ENCODE measurements at places on chromosomes 2 and 18.

DNA sequence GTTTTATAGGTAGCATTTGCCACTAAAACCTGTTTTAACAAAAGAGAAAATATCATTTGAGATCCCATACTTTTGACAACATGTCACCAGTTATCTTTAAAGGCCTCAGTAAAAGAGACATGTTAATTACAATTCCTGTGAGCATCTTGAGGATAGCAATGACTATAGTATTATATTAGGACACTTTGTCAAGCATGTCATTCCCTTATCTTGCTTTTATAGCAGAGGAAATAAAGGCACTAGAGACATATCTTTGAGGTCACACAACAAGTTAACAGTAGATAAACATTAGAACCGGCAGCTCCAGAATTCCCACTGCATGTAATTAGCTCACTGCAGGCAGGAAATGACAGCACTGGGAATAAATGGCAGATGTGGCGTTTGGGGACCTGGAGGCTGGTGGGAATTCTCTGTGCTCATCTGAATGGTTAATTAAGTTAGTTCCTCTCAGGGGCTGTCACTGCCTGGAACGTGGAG, 25.9 kb downstream of the LYPD6B start:
- DNase-seq = no peak

DNA sequence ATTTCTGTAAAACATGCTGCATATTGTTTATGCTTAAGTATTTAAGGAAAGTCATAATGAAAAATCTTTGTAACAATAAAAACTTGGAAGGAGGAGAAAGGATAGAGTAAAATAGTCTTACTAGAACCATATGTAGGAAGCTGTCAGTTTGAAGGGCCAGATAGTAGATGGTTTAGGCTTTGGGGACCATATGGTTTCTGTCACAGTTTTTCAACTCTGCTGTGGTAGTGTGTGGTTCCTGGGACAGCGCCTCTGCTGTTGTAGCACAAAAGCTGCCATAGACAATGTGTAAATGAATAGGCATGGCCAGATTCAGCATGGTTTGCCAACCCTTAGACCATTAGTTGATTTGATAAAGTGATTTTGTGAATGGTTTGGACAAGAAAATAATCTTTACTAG, 75.5 kb downstream of the SLC39A10 start:
- DNase-seq = no peak

DNA sequence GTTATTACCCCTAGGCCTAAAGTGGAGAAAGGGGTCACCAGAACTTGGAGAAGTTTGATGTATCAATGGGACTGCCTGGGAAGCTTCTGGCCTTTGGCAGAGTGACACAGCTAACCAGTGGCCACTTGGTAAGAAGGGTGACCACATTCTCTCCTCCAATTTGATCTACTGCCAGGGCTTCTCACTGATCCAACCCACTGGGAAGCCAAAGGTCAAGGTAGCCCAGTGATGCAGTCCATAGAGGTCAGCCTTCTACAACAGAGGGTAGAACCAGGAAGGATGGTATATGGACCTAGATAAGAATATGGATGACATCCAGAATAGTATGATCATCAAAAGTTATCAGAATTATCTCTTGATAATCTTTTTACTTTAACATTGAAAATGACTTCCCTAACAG, 493.6 kb downstream of the NYAP2 start:
- DNase-seq = no peak

DNA sequence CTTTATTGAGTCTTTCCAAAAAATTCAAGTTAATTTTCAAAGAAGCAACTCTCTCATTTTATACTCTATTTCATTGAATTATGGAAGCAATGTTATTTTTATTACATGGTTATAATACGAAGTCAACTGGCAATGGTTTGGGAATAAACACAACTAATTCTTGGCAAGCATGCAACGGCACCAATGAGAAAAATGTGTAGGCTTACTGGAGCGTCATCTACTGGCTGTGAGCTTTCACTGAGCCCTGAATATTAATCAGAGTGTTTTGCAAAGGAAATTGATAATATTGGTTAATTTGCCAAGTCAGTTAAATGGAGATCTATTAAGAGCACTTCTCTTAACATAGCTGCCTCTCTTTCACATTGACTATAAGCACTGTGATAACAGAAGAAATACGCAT, 163.9 kb downstream of the IKZF2 start:
- no peak for DNase-seq

DNA sequence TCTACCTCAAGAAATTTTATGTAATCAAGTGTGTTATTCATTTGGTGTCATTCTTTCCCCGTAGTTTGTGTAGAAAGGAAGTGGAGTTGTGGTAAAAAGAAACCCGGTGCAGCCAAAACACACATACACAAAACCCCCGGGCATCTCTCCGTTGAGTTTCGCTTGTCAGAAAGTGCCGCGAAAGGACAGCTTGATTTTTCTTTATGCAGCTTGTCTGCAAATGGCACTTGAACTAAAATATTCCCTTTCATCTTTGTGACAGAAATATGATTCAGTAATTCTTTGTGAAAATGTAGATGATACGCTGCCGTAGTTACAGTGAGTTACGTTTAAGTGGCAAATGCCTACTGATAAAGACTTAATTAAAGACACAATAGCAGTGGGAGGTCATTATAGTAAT, 268.8 kb upstream of the SPRED2 start:
- DNase-seq = no peak

DNA sequence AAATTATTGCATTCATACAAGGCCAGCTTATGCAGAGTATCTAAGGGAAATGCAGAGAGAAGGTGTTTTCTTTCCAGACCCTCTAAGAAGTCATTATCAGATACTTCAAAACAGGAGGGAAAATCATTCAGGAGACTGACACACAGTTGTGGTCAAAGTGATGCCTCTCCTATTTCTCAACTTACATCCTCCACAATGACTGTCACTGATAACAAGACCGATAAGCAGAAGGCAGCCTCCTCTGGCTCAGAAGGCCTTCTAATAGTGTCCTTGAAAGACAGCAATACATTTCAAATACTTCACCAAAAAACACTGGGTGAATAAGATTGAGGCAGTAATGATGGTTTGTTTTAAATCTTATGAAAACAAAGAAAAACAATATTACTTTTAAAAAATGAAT, 199.7 kb downstream of the PIEZO2 start:
- DNase-seq = no peak

DNA sequence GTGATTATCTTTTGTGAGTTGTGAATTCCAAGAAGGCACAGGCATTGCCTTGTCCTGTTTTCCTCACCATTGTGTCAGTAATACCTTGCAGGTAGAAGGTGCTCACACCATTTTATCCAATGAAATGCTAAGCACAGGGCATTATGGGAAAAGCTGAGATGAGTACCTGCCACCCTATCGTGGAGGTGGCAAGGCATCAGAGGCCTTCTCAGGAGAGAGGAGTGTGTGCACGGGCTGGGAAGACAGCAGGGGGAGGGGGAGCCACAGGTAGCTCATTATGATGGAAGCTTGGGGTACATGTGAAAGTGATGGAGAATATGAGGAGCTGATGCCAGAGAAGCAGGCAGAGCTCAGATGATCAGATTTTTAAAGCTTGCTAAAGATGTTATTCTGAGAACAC, 69.5 kb downstream of the ASAP2 start:
- no peak for DNase-seq

DNA sequence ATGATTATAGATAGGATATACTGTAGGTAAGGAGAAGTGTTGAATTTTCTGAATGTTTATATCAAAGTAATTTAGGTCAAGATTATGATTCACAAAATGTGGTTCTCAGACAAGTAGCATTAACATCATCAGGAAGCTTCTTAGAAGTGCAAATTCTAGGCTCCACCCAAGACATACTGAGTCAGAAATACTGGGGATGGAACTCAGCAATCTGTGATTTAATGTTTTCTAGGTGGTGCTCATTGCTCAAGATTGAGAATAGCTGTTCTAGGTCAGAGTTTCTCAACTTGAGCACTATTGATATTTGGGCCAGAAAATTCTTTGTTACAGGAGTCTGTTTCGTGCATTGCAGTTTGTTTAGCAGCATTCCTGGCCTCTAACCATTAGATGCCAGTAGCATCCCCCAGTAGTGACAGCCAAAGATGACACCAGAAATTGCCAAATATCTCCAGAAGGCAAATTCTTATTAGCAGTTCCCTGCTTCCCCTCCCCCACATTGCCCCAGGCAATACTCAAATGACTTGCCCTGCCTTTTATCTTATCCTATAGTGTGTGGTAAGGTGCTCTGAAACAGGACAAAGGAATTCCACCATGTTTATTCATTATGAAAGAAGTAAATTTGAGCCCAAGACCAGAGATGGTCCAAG, 1001.2 kb downstream of the DPP10 start:
- no peak for DNase-seq

DNA sequence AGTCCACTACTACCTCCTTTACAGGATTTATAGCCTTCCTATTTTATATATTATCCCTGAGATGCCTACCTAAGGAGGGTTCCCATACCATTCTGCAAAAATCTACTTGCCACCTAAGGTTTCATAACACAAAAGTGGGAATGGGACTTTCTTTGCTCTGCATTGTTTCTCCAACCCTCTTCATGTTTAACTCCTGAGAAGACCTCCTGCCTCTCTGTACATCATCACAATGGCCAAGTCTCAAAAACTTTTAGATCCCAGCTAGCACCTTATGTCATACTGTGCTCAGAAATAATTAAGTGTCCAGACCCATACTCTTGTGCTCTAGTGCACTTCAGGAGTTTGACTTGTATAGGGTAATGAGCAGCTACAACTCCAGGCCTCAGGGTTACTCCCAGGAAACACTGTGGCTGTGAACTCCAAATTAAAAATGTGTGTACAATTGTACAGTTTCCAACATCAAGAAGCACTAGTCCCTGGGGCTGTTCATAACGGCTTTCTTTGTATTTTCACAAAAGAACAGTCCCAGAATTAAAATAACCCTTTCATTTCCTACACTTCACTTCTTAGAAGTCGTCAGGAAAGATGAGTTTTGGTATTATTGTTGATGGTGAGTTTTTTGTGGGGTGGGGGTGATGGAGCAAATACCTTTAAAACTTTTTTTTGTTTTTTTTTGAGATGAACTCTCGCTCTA, 39.4 kb downstream of the METAP1D start:
- DNase-seq = no peak

DNA sequence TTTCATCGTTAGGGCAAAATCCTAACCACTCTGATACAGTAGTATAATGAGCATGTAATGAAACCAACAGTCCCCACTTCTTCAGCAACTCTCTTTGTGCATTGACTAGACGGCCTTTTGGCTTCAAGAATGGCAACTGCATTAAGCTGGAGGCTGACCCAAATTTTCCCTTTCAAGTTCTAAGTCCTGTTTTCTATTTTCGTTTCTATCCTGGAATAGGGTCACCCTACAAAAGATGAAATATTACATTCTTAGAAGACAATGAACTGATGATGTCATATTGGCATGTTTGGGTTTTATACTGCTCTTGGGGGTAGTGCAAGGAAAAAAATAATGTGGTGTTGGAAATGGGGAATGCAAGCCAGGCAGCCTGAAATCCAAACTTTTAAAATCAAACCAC, 254.4 kb downstream of the ETAA1 start:
- no peak for DNase-seq

DNA sequence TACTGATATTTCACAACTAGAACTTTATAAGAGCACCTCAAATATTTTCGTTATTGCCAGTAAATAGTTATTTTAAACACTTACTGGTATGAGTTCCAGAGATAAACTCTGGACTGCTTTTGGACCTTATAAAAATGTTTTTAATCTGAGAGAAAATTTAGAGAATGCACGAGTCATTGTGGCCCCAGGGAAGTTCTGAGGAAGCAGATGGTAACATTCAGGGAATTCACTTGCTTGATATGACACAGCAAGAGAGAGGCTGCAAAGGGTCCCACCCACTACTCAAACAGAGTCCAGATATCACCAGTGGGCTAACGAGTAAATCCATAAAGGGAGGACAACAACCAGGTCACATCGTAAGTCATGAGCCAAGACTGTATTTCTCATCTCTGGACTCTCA, 526.8 kb downstream of the TDRD15 start:
- no peak for DNase-seq

DNA sequence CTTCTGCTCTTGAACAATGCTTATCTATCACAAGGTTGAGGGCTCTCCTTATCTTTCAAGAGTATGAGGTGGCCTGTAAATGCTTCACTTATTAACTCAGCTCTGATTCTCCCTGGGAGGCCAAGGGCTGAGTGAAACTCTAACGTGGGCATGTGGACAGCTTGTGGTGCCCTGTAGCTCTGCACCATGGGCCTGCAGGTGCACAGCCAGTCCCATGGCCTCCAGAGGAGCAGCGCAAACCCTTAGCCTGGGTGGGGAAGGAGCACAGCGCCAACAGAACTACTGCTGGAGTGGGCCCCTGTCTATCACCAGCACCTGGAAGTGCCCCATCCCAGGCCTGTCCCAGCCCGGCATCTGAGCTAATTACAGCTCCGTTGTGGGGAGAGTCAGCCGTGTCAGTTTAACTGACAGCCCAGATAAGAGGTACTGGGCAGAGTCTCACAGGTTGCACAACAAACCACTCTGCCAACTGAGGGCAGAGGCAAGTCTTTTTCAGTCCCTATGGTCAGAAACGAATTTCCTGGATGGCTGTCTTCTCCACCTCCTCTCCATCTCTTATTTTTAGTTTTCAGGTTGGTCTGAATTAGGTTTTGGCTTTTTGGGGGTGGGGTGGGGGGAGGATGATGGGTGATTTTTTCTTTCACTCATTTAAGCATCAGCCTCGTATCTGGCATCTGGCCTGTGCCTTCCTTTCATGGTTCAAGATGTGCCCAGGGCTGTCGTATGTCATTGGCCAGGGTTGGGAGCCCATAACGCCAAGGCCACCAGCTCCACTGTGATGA, 219.5 kb downstream of the BCL2 start:
- no peak for DNase-seq

DNA sequence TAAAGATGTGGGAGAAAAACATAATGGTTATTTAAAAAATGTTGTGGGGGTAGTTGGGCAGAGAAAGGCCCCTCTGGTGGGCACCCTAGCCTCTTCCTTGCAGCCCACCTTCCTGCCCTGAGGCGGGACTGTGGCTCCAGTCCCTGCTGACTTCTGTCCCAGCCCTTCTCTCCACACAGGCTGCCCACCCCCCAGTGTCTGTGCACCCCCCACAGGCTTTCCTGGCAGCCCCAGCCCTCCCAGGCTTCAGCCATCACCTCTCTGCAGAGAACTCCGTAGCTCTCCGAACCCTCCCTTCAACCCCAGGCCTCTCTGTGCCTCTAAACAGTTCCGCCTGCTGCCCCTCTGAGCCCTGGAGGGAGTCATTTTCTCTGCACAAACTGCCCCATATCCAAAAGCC, 75.4 kb downstream of the DYSF start:
- no peak for DNase-seq

DNA sequence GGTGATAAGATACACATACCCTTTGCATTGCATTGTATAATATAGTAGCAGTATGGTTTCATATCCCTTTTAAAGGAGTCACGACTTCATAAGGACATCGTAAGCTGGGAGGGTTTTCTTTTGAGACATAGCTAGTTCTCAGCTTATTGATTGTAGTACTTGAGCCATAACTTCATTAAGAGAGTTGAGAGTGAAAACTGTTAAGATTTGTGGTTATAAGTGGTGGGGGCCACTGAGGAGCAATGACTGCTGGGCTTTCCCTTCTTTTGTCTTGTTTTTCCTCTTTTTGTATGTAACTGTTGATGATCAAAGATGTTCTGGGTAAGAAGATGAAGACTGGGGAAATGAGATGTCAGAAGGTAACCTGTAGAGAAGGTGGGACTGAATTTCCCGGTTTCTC, 11.0 kb downstream of the EIF5B start:
- no peak for DNase-seq

GRCh38 chr2:6081955-6082624, 389.9 kb downstream of the SOX11 start:
- no peak for DNase-seq
